ENCODE measurements at places on chromosomes 13 and 19.

GRCh38 chr13:94192431-94192975, 287.0 kb downstream of the DCT start:
- DNase-seq, result no peak

- no peak for DNase-seq
Measured at GRCh38 chr19:55647732-55648584, at the start of gene CCDC106. Gene CCDC106 (plus strand): TSS chr19:55648212. CDS start chr19:55649047, 835 bp downstream.

DNA sequence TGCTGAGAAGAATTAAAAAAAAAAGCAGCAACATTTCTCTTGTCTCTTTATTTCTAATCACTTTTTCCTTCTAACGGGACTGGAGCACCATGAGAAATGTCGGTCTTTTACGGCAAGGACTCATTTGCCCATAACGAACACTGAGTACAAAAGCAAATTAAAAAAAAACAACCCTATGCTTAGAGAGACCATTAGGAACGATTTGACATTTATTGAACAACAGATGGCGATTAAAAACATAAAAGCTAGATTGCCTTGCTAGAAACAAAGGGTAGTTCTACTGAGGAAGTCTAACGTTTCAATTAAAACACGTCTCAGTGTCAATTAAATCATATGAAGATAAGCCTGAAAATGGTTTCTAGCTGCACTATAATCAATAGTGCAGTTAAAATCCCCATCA, 51.1 kb downstream of the OLFM4 start:
- DNase-seq, result no peak

DNA sequence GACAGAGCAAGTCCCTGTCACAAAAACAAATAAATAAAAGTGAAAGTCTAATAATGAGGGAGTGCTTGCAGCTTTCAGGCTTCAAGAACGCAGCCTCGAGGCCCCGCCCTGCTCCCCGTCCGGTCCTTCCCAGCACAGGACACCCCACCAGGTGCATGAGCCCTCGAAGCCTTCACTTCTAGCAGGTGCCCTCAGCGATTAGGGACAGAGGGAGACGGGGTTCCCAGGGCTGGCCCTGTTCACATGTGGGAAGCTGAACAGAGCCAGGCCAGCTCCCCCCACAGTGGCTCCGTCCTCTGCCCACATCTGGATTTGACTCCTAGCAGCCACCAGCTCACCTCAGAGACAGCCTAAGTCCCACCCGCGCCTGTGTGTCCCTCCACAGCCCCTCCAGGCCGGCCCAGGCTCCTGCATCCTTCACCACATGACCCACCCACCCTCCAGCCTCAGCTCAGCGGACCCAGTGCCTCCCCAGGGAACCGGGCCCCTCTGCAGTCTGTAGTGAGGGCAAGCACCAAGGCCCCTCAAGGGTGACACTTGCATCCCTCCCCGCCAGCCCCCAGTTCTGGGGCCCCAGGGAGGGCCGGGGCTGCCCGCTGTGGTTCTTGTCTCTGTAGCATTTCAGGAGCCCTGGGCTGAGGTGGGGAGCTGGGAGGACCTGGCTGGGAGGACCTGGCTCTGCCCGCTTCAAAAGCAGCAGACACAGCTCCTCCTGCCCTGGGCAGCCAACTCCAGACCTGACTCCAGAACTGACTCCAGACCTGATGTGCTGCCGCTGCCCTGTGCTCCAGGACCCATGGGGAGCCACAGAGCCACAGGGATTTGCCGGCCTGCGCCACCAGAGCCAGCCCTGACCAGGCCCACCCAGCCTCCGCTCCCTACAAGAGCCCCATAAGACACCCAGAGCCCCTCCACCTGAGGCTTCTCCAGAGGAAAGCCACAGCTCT, 27.2 kb downstream of the GPX4 start:
- no peak for DNase-seq

DNA sequence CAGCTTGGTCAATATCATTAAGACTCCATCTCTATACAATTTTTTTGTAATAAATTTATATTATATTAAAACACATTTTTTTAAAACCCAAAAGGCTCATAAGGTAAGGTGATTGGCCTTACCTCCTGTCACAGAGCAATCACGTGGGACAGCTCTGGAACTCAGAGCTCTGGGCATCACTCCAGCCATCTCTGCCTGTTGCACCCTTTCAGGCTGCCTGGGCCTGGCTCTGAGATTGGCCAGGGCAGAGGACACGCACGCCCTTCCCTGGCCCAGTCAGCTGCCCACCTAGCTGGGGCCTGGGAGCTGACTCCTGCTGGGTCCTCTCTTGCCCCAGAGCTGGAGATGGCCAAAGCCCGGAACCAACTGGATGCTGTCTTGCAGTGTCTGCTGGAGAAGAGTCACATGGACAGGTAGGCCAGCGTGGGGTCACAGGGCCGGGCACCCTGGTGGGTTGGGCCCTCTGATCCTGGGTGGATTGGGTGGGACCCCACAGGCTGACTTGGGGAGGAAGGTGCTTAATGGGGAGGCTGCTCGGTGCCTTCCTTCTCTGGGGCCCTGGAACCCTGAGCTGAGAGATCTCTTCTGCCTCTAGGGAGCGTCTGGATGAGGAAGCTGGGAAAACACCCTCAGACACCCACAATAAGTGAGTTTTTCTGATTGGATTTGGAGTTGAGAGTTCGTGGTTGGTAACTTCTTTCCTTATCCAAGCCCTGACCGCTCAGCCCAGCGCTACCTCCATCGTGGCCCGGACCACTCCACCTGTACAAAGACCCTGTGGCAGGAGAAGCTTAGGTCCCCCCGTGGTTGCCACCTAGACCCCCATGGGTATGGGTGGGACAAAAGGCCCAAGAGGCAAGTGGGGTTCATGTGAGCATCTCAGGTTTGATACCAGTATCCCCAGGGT, 3.7 kb downstream of the LIN37 start:
- DNase-seq, result no peak

DNA sequence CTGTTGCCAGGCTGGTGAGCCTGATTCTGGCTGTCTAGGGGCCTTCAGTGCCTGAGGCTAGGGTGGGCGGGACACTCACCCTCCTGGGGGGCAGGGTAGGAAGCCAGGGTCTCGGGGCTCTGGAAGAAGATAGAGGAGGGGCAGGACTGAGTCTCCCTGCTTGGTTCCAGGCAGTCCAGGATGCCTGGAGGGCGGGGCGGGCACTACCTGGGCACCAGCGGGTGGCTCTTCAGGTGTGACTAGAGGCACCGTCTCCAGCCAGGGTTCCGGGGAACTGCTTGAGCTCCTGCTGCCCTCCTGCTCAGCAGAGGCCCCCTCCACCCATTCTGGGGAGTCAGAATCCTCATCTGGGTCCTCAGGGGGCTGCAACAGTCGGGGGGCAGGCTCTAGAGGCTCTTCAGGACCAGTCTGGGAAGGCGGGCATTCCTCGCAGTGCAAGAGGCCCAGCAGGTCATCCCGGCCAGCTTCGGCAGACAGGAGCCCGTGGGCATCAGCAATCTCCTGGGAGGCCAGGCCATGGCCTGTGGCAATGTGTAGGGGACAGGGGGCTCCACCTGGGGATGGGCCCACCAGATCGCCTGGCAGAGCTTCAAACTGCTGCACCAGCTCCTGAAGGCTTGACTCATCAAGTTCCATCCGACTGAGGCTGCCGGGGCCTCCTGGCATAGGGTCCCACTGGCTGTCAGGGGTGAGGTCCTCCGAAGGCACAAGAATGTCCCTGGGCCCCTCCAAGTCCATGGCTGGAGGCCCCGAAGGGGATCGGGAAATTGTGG, 1.8 kb downstream of the APBA3 start:
- no peak for DNase-seq

- no peak for DNase-seq
Measured at GRCh38 chr13:98370806-98371515, 193.9 kb upstream of the RNF113B start.

GRCh38 chr13:46382224-46382623, 4.8 kb downstream of the RUBCNL start:
- no peak for DNase-seq

- no peak for DNase-seq
Measured at GRCh38 chr19:50666346-50667176, 17.3 kb downstream of the C19orf81 start.

DNA sequence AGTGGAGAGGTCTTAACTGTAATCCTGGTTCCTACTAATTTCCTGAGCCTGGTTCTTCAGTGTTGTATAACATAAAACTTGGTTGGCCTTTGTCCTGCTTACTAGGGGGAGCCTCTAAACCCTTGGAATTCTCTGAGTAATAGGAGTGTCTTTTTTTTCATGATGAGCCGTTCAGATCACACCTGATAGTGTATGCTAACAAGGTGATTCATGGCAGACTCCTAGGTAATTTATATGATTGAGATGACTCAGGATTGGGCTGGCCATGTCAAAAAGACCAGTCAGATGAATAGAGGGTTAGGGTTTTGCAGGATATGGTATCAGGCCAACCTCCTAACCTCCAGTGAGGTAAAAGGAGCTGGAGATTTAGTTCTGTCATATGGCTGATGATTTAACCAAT, 135.8 kb upstream of the KLF12 start:
- no peak for DNase-seq

GRCh38 chr19:10812902-10813404, 23.1 kb downstream of the TMED1 start:
- no peak for DNase-seq

DNA sequence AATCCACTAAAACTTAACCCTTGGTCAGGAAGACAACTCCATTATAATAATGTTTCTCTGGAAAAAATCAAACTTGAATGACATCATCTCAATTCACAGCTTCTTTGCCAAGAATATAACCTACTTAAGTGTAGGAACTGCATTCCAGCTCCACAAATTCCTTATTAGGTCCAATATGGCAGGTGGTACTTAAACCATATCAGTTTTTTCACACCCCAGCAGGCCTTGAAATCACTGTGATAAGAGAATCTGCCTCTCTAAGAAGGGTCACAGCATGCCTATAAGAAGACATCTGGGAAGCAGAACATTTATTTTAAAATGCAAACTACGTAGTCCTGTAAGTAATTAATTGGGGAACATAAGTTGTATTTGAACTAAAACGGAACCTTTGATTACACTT, 687.8 kb downstream of the DIAPH3 start:
- no peak for DNase-seq

GRCh38 chr19:57769345-57770131, at the start of gene ZNF586:
Gene ZNF586 (plus strand): TSS chr19:57769676. CDS start chr19:57769843, 167 bp downstream.
- peak; percentile 92 for DNase-seq

DNA sequence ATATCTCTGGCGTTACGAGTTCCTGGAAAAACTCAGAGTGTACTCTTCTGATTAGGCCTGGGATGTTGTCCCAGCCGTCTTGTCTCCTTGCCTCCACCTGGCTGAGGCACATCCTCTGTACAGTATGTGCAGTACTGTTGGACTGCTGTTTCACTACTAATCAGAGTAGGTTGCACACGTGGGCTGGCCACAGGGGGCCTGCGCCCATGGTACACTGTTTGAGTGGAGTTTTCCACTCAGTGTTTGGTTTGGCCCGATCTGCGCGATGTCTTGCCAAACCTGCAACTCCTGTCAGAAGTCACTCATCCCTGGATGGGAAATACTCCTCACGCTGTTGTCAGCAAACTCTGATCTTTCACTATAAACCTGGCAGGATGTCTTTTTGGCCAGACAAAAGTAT, 189.6 kb upstream of the CSNK1A1L start:
- DNase-seq, result no peak

DNA sequence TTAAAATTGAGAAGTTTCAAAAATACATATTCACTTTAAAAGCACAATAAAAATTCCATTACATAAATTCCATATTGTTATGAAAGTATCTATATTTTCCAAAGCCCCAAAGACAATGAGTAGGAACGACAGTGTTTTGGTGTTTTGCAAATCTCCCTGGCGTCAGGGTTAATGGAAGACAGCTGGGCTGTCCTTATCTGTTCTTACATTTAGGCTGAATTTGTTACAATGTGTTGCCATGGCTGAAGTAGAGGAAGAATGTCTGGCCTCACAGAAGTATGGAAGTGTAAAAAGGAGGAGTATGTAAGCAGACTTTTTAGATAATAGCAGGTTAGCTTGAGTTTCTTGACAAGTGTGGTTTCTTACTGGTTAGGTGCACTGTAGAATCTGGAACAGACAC, 124.4 kb upstream of the SPATA13 start:
- DNase-seq, result no peak

DNA sequence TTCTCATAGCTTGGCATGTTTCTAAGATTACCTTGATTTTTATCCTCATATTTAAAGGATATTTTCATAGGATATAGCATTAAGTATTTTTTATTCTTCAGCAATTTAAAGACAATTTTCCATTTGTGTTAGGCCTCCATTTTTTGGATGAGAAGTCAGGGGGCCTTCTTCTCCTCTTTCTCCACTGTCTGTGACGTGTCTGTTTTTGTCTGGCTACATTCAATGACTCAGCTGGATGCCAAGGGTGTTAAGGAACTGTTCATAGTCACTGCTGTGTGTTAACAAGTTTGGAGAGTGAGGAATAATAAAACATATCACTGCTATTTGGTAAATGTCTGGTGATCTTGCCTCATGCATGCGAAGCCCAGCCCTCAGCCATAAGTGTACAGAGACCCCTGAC, 36.4 kb downstream of the ZNF582 start:
- DNase-seq, result no peak

GRCh38 chr13:37526710-37527473, 71.7 kb downstream of the POSTN start:
- no peak for DNase-seq

DNA sequence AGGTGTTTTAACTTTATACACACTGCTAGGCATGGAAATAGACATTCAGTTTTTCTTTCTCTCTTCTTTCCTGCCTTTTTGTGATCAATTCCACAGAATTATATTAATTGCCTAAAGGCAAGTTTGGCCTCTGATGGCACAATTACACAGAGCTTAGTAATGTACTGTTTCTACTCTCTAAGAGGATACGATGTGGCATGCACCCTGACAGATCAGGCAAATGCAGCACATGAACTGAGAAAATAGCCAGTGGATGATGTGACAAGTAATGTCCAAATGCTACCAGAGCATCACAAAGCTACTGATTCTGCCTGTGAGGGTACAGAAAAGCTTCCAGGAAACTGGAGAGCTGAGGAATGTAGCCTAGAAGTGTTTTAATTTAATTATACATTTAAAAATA, 233.8 kb upstream of the PRR20A start:
- no peak for DNase-seq

DNA sequence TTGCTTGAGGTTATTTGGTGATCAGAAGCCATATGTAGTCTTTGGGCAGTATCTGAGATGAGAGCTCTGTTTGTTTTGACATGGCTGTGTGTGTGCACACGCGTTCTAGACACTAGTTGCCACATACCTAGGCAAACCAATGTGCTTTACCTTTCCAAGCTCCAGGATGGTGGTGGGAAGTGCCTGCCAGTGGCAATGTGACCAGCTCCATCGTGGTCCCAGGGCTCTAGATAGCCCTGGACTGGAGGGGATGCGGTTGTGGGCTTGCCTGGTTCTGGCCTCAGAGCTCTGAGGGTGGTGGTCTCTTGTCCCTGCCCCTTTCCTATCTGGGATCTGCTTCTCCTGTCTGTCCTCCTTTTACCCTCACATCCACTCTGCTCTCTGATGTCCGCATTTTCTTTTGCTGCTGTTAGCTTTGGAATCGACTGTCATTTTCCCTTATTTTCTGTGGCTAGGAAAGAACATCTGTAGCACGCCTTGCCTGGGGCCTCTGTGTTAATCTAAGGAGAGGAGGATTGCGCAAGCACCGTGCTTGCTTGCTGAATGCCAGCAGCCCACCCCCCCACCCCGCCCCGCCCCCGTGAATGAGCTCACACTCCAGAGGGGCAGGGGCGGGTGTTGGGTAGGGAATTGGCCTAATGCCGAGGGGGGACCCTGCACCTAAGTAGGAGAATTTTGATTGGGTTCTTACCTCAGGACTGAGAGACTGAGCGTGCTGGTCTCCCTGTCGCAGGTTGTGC, 89.5 kb downstream of the ARHGEF7 start:
- no peak for DNase-seq

Measured in GM12864 (cell line).